ENCODE measurements at places on chromosomes 4 and X. TPM values are rescaled to one million over a fixed set of nuclear protein-coding genes. Genes with fewer than 3 reads are reported as not detected.
A peak's percentile ranks its signal among the peaks of the same experiment; 100 is the strongest.

The SLC38A5 gene
- polyA plus RNA-seq, result 7.0 TPM

The CYTL1 gene
- 15.0 TPM for polyA plus RNA-seq

The NDP gene
- 1.6 TPM for polyA plus RNA-seq

The BGN gene
- 159 TPM for polyA plus RNA-seq

The MAGEB16 gene
- not detected for polyA plus RNA-seq

The WDR45 gene
- polyA plus RNA-seq, result 32.3 TPM

The STAP1 gene
- 1.9 TPM for polyA plus RNA-seq

DNA sequence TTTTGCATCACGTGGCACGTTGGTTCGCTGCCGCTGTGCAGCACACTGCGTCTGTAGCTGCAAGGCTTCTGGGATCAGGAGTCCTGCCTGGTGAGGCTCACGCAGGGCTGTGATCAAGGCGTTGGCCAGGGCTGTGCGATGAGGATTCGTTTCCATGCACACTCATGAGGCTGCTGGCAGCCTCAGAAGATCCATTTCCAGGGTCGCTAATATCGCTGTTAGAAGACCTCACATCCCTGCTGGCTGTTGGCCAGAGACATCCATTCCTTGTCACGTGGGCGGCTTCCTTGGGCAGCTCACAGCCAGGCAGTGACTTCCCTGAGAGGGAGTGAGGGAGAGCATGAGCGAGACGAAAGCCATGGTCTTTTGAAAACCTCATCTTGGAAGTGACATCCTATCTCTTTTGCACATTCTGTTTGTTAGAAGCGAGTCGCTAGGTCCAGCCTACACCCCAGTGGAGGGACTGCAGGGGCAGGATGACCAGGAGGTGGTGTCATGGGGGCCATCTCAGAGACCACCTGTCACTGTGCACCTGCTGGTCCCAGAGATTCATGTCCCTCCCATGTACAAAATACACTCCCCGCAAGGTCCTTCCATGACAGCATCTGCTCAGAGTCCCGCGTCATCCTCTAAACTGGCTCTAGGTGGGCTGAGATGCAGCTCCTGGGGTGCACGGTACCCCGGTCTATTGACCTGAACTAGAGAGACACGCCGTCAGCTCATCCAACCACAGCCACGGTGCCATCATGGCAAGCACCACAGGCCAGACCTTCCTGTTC, 12.2 kb downstream of the RGS12 start:
- DNase-seq, result peak; percentile 64

DNA sequence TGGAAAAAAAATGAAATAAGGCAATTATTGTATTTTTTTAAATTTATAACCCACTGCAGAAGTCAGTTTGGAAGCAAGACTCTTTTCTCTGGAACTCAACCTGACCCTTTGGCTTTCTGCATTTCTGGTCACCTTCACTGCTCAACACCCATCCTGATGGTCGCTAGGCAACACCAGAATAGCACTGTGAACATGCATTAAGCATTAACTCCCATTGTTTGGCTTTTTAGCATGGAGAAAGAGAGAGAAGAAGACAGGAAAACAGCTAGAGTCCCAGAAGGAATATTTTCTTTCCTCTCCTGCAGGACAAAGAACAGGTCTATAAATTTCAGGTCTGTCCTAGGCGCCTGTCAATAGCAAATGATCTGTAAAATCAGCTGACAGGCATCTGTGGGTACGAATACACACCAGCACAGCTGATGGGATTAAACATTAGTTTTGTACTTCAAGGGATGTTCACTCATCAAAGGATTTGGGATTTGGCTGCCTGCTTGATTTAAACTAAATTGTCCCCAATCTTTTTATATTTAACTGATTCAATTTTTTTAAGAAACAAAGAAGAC, 137.2 kb upstream of the ETNPPL start:
- no peak for DNase-seq

GRCh38 chrX:13024986-13025385, 19.4 kb downstream of the FAM9C start:
- DNase-seq, result no peak

DNA sequence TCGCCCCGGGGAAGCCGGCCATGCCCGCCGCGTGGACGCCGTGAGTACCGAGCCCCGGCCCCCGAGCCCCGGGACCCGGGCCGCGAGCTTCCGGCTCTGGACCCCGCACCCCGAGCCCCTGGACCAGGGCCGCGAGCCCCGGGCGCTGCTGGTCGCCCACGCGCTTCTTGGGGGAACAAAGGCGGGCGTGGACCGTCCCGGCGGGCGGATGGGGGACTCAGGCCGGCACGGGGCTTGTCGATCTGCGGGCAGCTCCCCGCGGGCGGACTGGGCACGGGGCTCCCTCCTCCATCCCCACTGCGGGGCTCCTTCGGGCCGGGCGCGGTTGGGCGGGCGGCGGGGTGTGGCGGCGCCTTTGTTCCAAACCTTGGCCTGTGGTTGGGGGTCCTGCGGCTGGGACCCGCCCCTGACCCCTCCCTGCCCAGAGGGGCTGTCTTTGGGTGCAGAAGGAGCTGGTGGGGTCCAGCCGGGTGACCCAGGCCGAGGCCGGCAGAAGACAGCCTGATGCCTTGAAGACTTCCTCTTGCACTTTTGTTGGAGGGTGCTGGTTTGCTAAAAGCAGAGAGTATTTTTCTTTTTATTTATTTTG, 25.2 kb upstream of the ADD1 start:
- DNase-seq, result no peak

DNA sequence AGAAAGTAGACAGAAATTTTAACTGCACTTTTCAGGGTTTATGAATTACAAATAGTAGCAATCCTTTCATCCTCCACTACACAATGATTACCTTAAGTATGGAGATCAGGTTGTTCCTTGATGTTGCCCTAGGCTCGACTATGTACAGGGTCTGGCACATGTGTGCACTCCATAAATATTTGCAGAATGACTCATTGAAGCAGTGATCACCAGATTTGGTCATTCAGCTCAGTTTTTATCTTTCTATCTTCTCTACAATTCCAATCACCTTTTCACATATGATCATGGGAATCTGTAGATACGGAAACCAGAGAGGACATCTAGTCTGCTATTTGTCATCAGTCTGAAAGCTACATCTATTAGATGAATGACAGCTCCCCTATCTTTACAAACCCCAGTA, 171.7 kb upstream of the HCCS start:
- DNase-seq, result no peak

DNA sequence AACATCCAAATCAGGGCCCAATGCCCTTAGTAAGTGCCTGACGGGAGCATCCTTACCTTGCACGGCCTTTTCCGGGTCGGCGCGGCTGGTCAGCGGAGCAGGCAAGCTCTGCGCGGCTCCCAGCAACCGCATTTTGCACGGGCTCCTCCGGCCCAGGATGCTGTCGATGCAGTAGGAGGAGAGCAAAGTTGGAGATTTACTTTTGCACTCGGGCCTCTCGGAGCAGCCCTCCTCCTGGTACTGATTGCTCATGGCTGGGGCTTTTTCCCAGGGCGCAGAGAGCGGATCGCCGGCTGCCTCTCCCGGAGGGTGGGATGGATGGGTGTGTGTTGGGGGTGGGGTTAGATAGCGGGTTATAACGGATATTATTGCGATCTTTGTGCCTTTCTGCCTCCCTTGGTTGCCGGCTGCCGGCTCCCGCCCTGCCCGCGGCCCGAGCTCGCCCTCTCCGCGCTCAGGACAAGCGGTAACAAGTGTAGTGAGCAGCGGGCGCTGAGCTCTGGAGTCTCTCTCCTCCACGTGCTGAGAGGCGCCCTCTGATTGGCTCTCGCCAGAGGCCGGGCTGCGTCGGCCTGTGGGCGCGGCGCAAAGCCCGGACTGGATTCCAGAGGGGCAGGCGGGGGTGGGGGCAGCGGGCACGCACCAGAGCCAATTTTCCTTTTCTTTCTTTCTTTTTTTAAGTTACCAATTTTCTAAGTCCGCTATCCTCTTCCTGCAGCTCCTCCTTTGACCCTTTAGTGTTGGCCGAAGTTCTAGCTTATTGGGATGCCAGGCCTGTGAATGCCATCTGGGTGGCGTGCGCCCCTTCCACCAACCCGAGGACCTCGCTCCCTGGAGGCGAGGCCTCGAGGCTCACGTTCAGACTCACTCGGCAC, at the start of gene ARX:
Gene ARX (minus strand): TSS at position 480 of the 875 bp plus-strand sequence. CDS start 228 bp downstream, at position 252.
- DNase-seq, result peak; percentile 67

GRCh38 chr4:6622744-6623143, 17.7 kb upstream of the MRFAP1 start:
- DNase-seq, result no peak

DNA sequence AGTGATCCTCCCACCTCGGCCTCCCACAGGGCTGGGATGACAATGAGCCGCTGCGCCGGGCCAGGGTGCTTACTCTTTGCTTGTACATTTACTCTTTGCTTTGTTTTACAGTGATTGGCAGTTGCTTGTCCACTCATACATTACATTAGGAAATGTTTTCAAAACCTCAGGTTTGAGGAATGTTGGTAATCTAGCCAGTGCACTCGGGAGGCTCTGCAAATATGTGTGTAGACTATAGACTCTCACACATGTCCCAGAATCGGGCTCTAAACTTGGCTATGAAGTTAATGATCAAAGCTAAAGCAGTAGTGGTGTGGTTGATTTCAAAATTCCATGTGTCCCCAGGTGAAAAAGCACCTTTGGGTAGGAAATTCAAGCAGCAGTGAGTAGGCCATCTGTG, 20.5 kb downstream of the TRMT44 start:
- no peak for DNase-seq

- DNase-seq, result no peak
These were observed 221.6 kb downstream of the DCLK2 start for GRCh38 chr4:150299816-150300215.

DNA sequence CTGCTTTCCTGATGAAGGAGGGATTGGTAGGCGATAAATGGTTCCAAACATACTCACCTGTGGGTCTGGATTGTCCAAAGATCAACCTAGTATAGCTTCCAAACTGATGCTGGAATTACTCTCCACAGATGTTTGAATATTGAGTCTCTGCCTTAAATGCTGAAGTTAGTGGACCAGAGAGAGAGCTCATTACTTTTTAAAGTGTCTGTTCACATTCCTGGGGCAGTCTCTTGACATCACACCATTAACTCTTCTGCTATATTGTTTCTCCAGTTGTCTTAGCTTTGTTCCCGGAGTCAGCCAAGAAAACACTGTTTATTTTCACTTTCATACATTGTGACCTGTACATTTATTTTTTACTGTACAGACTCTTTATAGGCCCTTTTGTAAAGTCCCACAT, 35.4 kb downstream of the ARHGEF38 start:
- DNase-seq, result no peak

GRCh38 chrX:40147971-40148370, 50.2 kb upstream of the BCOR start:
- DNase-seq, result no peak

DNA sequence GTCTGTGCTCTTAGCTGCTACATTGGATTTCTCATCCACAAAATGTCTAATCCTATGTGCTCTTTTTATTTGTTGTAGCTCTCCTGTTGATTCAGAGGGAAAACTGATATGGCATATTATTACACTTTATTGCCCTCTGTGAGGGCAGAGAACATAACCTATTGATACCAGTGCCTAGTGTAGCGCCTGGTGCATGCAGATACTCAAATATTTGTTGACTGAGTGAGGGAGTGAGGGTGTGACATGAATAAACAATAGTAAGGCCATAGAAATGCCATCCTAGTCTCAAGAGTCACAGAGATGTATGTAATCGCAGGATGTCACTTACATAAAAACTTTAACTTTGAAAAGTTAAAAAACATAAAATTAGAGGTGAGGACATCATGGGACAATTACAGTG, 159.1 kb downstream of the SHROOM3 start:
- DNase-seq, result no peak

DNA sequence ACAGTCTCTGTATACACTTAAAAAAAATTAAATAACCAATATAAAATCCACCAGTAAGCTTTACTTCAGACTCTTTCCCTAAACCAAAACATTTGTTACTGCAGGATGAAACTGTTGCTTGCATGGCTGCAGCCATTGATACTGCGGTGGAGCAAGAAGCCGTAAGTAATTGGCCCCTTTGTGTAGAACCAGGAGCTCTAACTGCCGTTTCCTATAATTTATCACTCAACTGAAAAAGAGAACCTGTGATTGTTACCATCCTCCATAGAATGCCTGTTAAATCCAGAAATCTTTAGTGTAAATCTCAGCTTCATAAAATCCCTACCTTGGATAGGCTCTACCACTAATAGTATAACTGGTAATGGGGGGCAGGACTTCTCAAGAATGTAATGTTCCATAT, 62.6 kb downstream of the KIF4A start:
- DNase-seq, result no peak

DNA sequence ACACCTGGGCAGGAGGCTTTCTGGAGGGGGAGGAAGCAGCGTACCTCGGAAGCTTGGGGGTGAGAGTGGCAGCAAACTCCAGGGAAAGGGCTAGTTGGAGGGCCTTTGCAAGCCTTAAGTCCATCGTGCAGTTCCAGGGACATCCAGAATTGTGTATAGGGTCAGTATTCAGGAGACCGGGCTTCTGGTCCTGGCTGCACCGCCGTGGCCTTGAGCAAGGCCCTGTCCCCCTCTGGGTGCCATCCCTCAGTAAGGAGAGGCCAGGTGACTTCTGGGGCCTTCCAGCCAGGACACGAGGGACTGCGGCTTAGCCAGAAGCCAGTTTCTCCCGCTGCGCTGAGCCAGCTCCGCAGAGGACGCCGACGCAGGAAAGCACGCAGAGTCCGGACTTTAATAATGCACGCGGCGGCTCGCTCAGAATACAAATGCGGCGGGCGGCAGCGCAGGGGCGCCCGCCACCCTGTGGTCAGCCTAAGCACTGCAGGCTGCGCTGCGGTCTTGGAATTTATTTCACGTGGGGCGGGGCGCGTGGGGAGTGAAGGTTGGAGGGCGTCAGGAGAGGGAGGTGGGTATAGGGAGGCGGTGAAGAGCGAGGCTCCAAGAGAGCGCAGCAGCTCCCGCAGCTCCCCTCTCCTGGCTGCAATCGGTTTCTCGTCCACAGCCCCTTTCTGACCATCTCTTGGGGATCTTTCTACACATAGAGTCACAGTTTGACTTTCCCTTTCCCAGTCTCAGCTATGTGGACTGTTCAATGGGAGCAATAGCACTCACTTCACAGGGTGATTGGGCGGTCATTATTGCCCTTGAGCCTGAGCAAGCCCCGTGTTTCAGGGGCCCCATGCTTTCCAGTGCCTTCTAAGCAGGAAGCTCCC, 94.1 kb upstream of the GPR50 start:
- DNase-seq, result peak; percentile 43

- DNase-seq, result no peak
These were observed 41.6 kb upstream of the EDA2R start for GRCh38 chrX:66680451-66680850.

DNA sequence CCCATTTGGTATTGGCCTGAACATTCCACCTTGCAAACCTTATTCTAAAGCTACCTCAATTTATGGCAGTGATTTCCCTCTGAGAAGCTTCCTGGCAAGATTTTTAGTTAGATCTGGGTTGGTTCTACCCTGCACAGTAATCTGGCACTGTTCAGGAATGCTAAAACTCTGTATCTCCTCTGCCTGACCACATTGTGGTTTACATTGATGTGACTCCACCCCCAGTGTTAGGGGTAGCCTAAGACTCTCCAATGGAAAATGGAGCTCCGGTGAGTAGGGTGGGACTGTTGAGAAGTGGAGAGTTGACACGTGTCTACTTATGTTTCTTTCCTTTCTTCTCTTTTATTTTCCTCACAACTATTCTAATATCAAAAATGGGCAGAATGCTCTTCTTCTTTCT, 45.4 kb downstream of the BMPR1B start:
- DNase-seq, result no peak
